ENCODE measurements at places on chromosomes 12 and 14.

- no peak for DNase-seq
Measured at GRCh38 chr14:21332950-21333349, 50.9 kb downstream of the SUPT16H start.

- no peak for DNase-seq
Measured at GRCh38 chr12:57954768-57955167, 13.4 kb downstream of the ATP23 start.

DNA sequence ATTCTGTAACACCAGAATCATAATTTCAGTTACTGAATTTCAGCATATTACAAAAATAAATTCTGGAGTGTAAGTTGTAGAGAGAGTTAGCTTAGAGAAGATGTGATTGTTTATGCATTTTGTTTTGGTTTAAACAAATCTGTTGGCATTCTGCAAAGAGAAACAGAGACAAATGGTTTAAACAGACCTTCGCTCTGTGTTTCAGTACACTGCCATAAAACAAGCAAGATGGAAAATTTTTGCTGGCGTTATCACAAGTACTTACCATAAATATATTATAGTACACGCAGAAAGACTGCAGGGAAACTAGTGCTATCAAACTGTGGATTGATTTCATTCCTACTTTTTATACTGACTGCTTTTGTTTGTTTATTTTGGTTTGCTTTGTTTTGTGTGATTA, 850.3 kb upstream of the FOXG1 start:
- DNase-seq = no peak

DNA sequence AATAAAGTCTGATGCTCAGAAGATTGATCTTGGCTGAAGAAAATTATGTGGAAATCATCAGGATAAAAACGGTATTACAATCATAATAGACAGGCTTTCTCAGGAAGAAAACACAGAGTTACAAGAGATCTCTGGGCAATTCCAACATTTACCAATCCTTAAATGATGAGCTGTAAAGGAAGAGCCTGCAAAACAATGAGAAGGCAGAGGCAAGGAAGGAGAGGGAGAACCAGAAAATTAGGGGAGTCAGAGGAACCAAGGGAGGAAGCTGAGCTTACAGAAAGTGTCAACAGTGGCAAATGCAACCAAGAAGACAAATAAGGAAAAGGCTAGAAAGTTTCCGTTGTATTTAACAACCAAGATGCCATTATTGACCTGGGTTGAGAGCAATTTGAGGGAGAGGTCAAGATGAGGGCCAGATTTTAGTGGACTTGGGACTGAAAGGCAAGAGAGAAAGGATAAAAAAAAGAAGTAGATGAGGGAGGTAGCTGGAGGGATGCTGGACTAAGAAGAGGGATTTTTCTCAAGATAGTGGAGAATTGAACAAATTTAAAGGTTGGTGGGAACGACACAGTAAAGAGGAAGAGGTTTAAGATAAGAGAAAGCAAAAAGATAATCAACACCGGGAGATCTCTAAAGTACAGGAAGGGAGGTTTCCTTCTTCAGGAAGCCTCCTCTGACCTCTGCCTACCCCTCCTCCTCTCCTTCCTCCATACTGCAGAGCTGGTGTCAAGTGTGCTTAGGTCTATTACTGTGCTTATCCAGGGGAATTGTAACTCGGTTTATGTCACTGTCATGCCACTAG, 116.9 kb downstream of the DUSP6 start:
- DNase-seq = no peak

DNA sequence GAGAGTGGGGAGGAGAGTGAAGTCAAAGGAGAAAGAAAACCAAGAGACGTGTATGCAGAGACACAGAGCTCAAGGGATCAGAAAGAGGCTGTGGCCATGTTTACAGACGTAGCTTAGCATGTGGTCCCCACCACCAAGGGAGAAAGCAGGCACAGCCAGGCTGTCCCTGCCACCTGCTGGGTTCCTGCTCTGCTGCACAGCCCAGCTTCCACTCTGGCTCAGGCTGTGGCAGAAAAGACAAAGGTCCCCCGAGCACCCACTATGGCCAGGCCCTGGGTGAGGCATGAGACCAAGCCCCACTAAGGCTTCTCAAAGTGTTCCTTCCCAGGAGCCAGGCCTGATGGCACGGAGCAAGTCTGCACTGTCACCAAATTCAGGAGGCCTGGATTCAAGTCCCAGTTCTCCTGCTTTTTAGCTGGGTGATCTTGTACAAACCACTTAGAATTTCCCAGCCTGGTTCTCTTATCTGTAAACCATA, 25.9 kb upstream of the COL2A1 start:
- DNase-seq = no peak
